ENCODE measurements at places on chromosomes 2 and 18. TPM values are rescaled to one million over a fixed set of nuclear protein-coding genes. Genes with fewer than 3 reads are reported as not detected.

DNA sequence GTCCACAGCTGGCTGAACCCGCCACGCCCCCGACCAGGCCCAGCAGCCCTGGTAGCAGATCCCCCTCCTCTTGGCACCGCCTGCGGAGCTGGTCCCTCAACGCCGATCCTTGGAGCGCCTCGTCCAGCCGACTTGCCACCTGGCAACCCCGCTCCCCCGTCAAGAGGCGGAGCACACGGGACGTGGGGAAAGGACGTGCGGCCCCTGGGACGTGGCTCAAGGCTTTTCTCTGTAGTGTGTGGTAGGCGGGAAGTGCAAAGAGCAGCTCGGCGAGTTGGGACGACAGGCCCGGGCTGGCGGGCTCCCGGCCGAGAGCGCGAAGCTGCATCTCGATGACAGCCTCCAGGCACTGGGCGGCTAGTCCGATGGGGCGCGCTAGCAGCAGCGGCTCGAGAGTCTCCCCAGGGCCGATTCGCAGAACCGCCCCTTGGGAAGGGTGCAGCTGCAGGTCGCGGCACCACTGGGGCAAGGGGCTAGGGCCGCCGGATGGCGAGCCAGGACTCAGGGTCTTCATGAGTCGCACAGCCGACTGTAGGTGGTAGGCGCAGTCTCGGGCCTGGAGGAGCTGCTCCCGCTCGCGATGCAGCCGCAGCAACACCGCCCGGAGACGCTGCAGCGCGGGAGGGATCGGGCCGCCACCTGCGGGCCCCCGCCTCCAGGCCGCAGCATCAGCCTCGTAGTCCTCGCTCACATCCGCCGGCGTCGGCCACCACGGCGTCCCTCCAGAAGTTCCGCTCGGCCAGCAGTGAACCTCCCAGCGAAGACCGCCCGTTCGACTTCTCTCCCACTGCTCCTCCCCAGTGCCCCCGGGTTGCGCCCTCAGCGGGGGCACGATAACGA, 617 bp downstream of the CCDC142 start:
- no peak for DNase-seq

DNA sequence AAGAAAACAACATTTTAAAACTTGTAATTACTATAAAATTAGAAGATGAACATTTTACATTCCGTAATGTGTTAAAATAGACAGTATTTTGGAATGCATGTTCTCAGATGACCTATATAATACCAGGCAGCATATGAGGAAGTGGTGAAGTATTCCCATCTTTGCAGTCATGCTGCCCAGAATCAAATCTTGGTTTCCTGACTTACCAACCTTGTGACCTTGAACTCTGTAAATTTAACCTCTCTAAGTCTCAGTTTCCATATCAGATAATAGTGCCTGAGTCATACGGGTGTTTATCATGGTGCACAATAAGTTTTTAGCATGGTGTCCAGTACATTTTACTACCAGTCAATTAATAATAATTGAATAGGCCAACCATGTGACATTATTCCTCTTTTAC, 7.3 kb upstream of the GALM start:
- DNase-seq, result no peak

GRCh38 chr2:135849087-135849486, 12.1 kb upstream of the LCT start:
- no peak for DNase-seq

- no peak for DNase-seq
These were observed 163.8 kb upstream of the GALNT5 start for GRCh38 chr2:157093666-157094065.

GRCh38 chr2:173962583-173963110, 2.5 kb downstream of the SP3 start:
- no peak for DNase-seq

DNA sequence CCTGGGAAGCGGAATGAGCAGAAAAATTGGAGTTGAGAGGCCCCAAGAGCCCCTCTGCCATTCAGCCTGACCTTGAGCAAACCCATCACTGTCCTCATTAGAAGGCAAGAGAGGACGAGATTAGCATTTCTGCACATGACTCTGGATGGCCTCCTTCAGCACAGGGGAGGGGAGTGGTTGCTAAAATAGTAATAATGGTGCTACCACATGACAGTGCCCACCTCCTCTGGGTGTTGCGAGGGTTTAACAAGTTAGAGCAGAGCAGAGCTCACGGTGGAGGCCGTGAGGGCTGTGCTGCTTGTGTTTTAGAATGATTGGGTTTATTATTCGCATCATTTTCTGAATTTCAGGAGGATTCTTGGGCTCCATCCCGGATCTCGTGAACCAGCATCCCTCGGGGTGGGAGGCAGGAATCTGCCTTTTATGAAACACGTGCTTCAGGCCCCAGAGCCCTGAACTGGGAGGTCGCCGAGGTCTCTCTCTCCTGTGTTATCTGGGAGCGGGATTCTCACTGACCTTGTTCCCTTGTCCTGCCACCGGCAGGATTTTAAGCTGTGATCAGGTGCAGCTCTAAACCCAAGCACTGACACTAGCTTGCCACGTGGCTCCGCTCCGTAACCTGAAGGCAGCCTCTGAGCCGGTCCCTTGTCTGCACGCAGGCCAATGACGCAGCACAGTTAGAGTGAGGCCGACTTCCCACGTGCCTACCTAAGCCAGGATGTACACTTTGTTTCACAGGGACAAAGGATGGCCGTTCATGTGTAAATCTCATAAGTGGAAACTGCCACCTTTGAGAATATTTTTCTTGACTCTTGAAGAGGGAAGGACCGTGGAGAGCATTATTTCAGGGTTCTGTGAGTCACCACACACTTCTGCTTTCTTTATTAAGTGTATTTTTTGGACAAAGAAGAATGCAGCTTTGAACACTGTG, 142.3 kb downstream of the ACOXL start:
- DNase-seq, result no peak

- no peak for DNase-seq
These were observed 16.4 kb downstream of the CRIM1 start for GRCh38 chr2:36371928-36372391.

GRCh38 chr18:58699551-58699950, 28.3 kb downstream of the MALT1 start:
- no peak for DNase-seq

GRCh38 chr2:66441581-66442320, 6.8 kb downstream of the MEIS1 start:
- peak; percentile 64 for DNase-seq

GRCh38 chr2:85594715-85595300, 737 bp upstream of the RNF181 start:
- no peak for DNase-seq

DNA sequence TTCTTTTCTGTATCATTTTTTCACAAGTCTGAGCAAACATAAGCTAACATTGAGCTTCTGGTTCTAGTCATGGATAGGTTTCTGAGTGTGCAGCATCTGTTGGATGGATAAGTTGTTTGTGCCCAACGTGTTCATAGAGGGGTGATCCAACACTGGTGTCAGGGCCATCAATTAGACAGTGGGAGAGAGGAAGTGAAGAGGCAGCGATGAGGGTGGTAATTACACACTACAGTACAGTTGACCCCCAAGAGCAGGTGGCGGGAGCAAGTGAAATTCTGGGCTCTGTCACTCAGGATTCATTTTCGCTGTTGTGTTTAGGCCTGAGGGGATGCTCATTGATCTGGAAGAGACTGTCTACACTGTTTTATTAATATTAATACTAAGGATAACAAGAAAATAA, 180.0 kb upstream of the CXCR4 start:
- no peak for DNase-seq

- DNase-seq, result no peak
These were observed 12.8 kb downstream of the B3GNT2 start for GRCh38 chr2:62208758-62209114.

DNA sequence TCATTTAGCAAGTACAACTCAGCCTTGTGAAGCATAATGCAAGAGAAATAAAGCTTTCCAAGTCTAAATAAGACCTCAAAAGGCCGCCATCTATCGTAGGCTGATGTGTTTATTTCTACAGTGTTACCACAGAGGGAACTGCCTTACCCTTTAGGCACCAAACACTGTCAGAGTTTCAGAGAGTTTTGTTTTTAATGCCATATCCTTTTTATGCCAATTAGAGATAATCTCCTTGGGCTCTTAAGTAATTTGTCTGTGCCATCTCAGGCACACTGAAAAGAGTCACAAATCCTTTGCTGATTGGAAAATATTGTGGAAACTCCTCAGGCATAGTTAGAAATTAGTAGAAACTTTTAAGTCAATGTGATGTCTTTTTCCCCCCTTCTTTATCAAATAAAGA, 797.1 kb downstream of the SLC4A3 start:
- no peak for DNase-seq

GRCh38 chr2:59899692-59900091, 653.8 kb downstream of the BCL11A start:
- no peak for DNase-seq

GRCh38 chr2:88074854-88075292, 7.2 kb downstream of the SMYD1 start:
- DNase-seq, result no peak

DNA sequence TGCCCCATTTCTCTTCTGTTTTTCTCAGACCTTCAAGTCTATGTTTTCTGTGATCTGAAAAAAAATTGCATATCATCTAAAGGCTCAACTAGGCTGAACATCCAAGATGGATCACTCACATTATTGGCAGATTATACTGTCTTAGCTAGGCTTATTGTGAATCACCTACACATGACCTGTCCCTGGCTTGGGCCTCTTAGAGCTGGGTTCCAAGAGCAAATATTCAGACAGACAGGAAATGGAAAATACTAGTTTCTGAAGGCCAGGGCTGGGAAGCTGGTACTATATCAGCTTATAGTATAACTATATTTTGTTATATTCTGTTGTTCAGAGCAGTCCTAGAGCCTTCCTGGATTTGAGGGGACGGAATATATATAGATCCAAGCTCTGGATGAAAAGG, 90.3 kb downstream of the PIK3C3 start:
- DNase-seq, result no peak

- DNase-seq, result no peak
These were observed 273.1 kb downstream of the TSN start for GRCh38 chr2:122028371-122029100.

DNA sequence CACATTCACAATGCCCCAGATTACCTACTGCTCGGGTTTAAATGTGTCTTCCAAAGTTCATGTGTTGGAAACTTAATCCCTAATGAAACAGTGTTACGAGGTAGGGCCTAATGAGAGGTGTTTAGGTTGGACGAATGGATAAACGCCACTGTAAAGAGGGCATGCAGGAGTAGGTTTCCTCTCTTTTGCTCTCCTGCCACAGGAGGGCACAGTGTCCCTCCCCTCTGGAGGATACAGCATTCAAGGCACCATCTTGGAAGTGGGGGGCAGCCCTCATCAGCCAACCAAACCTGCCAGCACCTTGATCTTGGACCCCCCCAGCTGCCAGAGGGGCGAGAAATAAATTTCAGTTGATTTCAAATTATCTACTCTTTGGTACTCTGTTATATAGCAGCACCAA, 103.5 kb downstream of the TSHZ1 start:
- no peak for DNase-seq

DNA sequence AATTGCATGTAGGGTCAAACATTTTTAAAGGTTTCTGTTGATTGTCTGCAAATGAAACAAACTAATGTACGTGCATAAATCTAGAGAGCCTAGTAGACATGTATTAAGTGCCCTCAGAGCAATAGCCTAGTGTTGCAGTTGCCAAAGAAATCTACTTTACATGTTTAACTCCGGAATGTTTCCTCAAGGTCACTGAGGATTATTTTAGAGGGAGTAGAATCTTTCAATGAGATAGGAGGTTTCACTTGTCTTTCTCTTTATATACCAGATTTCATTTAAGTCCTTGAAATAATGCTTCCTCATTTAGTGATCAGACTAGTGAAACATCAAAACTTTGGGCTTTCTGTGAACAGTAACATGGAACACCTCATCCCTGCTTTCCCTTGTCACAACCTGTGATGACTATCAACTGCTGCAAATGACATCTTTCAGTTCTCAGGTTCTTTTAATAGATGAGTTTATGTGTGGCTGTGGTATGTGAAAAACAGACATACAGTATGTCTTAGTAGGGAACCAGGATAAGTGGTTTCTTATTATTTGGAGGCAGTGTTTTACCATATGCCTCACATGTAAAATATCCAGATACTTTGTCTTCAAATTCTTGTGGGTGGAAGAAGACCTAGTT, 5.5 kb downstream of the UBE2E3 start:
- no peak for DNase-seq

The SOCS6 gene
- 11.4 TPM for polyA plus RNA-seq

The EML6 gene
- 0.46 TPM for polyA plus RNA-seq

The KCNE4 gene
- polyA plus RNA-seq, result 0.23 TPM

The COL4A4 gene
- not detected for polyA plus RNA-seq

The RAB6C gene
- not detected for polyA plus RNA-seq

The C2orf66 gene
- not detected for polyA plus RNA-seq

The TMEM182 gene
- polyA plus RNA-seq, result 1.8 TPM

The RAPH1 gene
- polyA plus RNA-seq, result 7.4 TPM

The FASTKD1 gene
- 40.8 TPM for polyA plus RNA-seq
